CD4-positive, CD25-positive, alpha-beta regulatory T cell (primary cell): ENCODE measurements at places on chromosomes 3 and 15. TPM values are rescaled to one million over a fixed set of nuclear protein-coding genes. Genes with fewer than 3 reads are reported as not detected.

The TRIM42 gene
- not detected for total RNA-seq

The CILP gene
- total RNA-seq: 0.52 TPM

The RBPMS2 gene
- 0.37 TPM for total RNA-seq

The GOLGA6L4 gene
- total RNA-seq: 5.1 TPM

The PLA2G4E gene
- not detected for total RNA-seq

The VWA5B2 gene
- not detected for total RNA-seq

The EXD1 gene
- not detected for total RNA-seq

The AP4E1 gene
- 9.5 TPM for total RNA-seq

The SCAMP5 gene
- total RNA-seq: 1.3 TPM

GRCh38 chr15:70356062-70356860 is 258.5 kb upstream of the TLE3 start:
- no peak for DNase-seq

- DNase-seq: no peak
Observed at GRCh38 chr15:82832601-82833361, 23.4 kb downstream of the WHAMM start.

- no peak for DNase-seq
Observed at GRCh38 chr3:37386627-37387230, 212.3 kb upstream of the LRRFIP2 start.

DNA sequence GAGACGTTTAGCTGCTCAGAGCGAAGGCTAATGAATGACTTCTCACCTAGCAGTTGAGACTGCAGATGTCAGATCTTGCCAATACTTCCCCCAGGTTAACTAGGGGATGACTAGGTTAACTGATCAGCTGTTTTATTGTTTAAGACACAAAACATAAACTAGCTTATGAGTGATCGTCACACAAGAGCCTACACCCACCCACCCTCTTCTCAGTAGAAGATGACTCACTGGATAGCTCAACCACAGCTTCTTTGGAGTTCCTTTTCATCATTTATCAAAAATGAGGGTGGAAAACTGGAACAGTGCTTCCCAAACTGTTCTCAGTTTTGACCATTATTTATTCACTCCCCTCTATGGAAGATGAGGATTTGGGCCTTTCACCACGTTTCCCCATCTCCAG is 25.2 kb downstream of the GASK1A start:
- DNase-seq: no peak

DNA sequence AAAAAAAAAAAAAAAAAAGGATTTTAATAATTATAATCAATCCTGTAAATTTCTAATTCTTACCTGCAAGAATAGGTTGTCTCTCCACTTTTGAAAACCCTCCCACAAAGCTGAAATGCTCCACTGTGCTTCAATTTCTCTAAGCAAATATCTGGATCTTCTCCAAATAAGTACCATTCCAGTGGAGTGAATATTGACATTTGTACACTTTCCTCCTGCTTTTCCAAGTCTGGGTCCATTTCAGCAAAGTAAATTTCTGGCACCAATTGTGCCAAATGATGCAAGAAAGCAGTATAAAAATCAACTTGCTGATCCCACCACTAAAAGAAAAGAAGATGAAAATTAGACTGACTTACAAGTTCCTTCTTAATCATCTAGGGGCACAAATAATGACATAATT is 19.9 kb downstream of the UBR1 start:
- DNase-seq: no peak

- no peak for DNase-seq
Observed at GRCh38 chr15:82851981-82852511, 42.6 kb downstream of the WHAMM start.

DNA sequence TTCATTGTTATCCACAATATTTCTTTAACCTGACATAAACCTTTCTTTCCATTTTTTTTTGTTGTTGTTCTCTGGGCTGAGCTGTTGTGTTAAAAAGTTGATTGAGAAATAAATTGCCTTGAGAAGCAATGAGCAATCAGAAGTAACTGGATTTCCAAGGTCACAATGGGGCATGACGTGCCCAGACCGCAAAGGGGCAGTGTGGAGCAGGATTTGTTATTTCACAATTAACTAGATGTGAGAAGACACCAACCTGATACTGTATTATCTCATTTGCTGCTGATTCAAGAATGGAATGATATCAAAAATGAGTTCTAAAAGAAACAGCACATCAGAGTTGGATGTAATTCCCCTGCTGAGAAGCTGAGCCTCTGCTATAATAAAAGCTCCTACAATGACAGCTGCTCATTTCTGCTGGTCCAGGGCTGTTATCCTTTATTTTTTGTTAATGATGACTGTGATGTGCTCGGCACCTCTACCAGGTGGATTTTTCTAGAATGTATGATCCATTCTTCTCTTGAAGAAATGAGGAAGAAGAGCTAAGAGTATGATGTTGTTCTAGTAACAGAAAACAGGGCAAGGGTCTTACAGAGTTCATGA is 28.1 kb downstream of the CPNE4 start:
- no peak for DNase-seq

DNA sequence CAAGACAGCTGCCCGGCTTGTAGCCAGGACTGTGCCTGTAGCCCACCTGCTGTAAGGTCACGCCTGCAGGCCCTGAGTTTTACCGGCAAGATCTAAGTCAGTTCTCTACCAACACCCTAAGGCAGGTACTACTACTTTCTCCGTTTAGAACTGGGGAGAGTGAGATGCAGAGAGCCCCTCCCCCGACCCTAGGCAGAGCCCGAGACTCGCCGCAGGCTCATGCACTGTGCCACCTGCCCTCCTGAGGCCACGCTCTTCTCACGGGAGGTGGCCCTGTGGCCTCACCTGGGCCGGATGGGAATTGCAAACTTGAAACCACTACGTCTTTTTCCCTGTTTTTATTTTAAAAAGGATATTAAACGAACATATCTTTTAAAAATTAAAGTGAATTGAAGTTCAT is 36.9 kb upstream of the PCSK6 start:
- DNase-seq: no peak

- no peak for DNase-seq
Observed at GRCh38 chr3:138440596-138440995, 6.2 kb downstream of the ESYT3 start.

GRCh38 chr3:184899953-184900595 is 88.1 kb downstream of the VPS8 start:
- no peak for DNase-seq

DNA sequence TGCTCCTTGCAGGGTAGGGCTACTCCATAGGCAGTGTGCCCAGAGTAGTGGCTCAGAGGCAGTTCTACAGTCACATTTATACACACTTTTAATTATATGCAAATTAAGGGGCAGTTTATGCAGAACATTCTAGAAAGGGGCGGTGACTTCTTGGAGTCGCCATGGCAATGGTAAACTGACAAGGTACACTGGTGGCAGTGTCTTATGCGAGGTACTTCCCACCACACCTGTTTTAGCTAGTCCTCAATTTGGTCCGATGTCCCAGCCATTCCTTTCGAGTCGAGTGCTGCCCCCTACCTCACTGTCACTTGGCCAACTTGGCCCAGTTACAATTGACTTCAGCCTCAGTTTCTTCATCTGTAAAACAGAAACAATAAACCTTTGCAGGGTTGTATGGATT is 3.8 kb upstream of the IRAK2 start:
- DNase-seq: no peak

DNA sequence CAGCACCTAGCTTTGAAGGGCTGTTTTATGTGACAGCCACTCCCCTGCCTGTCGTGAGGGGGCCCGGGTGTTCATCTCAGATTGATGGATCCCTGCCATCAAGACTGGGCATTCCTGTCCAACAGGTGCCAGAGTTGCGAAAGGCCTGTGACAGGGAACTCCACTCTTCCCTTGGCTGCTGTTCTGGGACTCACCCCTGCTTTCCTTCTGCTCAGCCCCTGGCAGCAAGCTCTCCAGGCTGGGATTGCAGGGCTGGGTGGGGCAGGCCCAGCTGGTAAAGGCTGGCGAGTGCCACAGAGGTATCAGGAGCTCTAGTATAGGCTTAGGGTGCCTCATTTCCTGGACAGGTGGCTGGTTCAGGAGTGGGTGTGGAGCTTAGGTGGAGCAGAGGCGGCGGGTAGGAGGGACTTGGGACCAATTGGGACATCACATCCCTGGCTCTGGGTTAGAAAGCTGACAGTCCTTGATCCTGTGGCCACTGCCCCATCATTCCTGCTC is at the start of gene PLA2G4B:
Gene PLA2G4B (plus strand): TSS at position 448 of the 498 bp plus-strand sequence. CDS start 67 bp downstream, outside the sequence.
- no peak for DNase-seq

DNA sequence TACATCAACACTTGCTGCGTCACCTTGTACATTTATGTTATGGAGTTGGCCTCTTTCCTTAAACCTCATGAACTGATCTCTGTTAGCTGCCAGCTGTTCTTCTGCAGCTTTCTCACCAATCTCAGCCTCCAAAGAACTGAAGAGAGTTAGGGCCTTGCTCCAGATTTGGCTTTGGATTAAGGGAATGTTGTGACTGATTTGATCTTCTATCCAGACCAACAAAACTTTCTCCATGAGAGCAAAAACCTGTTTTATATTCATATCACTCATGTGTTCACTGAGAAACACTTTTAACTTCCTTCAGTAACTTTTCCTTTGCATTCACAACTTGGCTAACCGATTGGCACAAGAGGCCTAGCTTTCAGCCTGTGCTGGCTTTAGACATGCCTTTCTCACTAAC is 1156.0 kb upstream of the CADM2 start:
- DNase-seq: no peak

- no peak for DNase-seq
Observed at GRCh38 chr15:77546050-77546501, 86.6 kb downstream of the LINGO1 start.

- DNase-seq: no peak
Observed at GRCh38 chr3:25297667-25298585, 130.1 kb upstream of the RARB start.

- DNase-seq: no peak
Observed at GRCh38 chr3:190988102-190988501, 125.6 kb upstream of the GMNC start.

DNA sequence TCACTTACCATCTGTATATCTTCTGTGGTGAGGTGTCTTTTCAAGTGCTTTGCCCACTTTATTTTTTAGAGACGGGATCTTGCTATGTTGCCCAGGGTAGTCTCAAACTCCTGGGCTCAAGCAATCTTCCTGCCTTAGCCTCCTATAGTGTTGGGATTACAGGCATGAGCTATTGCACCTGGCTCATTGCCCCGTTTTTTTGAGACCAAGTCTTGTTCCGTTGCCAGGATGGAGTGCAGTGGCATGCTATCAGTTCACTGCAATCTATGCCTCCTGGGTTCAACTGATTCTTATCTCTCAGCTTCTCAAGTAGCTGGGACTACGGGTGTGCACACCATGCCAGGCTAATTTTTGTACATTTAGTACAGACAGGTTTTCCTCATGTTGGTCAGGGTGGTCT is 52.5 kb upstream of the TTBK2 start:
- no peak for DNase-seq

- DNase-seq: no peak
Observed at GRCh38 chr3:51706788-51707731, at the start of gene GRM2. TSS of gene GRM2 (plus strand) at chr3:51707068. CDS start at chr3:51708984, 1,916 bp downstream.

DNA sequence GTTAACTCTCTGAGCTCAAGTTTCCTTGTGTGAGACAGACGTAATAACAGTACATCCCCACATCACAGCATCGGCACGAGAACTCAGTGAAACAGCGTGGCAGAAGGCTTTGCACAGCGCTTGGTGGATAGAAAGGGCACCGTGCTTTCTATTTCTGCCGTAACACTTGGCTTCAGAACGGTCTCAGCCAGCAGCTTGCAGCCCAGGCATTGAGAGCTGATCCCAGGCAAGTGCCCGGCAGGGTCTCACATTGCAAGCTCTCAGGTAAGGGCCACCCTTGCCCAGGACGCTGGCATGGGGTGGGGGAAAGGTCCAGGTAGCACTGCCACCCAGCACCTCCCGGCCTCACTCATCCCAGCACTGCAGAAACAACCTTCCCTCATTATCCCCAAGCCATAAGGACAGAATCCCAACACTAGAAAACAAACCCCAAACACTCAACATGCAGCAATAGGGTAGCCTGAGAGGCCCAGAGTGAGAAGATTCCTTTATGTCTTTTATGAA is 70.5 kb upstream of the ITGA11 start:
- DNase-seq: no peak

DNA sequence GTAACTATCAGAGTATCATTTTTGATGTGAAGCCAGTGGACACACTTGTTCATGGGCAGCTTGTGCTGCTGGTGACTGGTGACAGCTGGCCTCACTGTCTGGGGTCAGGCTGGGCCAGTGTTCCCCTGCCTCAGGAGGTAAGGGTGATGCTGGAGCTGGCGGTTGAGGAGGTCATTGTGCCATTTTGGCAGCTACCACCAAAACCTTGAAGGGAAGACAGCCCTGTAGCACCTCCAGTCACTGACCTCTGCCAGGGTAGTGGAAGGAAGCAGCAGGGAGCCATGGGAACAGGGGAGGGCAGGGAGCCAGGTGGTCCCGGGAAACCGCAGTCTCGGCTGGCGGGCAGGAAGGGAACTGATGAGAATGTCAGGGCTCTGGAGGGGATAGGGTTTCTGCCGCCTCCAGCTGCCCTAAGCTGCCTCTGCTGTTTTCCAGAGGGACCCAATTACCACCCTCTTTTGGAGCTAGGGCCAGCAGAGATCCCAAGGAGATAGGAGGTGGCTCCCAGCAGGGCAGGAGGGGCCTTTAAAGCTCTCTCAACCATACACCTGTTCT is 24.8 kb downstream of the FOXL2NB start:
- no peak for DNase-seq

DNA sequence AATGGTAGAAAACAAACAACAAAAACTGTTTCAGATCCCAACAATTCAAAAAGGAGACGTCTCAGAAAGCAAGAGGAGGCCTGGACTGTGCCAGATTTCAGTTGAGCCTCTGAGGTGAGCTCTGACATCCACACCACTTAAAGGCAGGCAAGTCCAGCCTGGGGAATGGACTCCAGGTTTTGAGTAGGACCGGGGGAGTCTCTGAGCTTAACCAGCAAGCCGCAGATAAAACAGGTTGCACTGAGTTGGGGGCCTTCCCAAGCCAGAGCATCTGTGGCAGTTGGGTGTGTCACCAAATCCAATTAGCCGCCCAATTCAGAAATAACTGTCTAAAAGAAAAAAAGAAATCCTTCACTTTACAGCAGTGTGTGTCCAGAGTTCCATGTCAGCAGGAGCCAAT is 54.7 kb downstream of the OXNAD1 start:
- no peak for DNase-seq

- no peak for DNase-seq
Observed at GRCh38 chr15:51369451-51369761, 28.0 kb downstream of the GLDN start.

- no peak for DNase-seq
Observed at GRCh38 chr15:99537344-99537743, 28.4 kb upstream of the MEF2A start.

- no peak for DNase-seq
Observed at GRCh38 chr3:113536627-113537101, 4.3 kb downstream of the SIDT1 start.

GRCh38 chr3:48039487-48040190 is 23.4 kb upstream of the MAP4 start:
- no peak for DNase-seq

DNA sequence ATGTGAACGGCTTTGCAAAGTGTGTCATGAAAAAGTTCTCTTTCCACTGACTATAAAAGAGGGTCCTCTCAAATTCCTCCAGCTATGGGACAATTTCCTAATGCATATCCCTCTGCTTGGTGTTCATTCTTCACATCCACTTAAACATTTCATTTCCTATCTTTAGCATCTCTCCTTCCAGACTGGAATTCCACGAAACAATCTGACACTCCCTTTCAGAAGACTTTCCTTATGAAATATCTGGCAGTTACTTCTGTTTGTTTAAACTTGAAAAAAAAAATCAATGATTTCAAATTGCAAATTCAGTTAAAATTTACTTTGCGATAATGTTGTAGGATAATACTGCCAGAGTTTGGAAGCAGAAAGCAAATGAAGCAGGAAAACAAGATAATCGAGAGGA is 105.8 kb upstream of the SELENOK start:
- no peak for DNase-seq
